ENCODE measurements at places on chromosomes 11 and 22.

DNA sequence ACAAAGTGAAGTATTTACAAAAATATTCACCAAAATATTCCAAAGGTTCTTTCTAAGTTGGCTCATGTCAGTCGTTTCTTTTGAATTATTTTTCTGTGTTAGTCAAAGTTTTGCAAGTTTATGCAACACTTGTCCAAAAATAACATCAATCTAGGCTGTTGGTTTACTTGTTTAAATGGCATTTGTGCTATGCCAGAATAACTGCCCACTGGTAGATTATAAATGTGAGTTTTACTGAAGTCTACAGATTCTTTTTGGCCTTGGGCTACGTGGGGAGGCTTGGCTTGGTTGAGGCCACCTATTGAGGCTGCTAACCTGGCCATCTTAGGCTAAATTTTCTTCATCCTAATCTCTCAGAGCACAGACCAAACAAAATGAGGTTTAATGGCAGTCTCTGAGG is 1091.9 kb upstream of the RAG2 start:
- DNase-seq = no peak

DNA sequence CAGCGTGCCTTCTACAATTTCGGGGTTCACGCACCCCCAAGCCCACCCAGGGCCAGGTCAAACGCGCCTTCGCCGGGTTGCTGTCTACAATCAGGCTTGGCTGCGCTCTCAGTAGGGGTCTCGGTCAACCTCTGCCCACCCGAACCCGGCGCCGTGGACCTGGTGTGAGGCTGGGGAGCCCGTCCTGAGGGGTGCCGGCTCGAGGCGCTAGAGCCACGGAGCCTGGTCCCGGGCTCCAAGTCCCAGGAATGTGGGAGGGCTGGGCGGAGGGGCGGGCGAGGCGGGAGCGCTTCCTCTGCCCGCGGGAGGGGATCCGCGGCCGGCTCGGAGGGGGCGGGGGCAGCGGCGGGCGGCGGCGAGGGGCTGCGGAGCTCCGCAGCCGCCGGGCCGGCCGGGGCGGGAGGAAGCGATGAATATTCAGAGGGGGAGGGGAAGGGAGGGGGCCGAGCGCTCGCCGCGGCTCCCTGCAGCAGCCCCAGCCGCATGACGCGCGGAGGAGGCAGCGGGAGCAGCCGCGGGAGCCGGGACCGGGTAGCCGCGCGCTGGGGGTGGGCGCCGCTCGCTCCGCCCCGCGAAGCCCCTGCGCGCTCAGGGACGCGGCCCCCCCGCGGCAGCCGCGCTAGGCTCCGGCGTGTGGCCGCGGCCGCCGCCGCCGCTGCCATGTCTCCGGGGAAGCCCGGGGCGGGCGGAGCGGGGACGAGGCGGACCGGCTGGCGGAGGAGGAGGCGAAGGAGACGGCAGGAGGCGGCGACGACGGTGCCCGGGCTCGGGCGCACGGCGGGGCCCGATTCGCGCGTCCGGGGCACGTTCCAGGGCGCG is at the start of gene PTPRJ:
PTPRJ (plus strand) TSS at position 472 of the 819 bp plus-strand sequence. CDS start 354 bp downstream, outside the sequence.
- no peak for DNase-seq

GRCh38 chr22:22674467-22674866 is 30.1 kb downstream of the GGTLC2 start:
- no peak for DNase-seq

GRCh38 chr11:132125988-132126871 is 755.8 kb downstream of the NTM start:
- no peak for DNase-seq

DNA sequence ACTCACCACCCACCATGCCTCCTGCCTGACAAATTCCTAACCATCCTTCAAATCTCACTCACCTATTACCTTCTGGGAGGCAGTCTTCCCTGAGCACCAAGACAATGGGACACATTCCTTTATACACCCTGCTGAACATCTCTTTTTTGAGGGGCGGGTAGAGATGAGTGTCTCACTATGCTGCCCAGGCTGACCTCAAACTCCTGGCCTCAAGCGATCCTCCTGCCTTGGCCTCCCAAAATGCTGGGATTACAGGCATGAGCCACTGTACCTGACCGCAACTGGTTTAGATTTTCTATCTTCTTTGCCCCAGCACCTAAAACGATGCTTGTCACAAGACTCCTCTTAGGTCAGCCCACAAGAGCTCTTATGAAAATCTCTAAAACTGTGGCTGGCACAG is 7.1 kb downstream of the TIMM10 start:
- DNase-seq = no peak

- DNase-seq = peak; percentile 90
Measured at GRCh38 chr22:21632237-21632895, at the start of gene CCDC116. TSS of gene CCDC116 (plus strand) at chr22:21632760. CDS start at chr22:21633182, 422 bp downstream.

GRCh38 chr11:27158456-27159334 is 118.1 kb downstream of the BBOX1 start:
- peak; percentile 72 for DNase-seq

DNA sequence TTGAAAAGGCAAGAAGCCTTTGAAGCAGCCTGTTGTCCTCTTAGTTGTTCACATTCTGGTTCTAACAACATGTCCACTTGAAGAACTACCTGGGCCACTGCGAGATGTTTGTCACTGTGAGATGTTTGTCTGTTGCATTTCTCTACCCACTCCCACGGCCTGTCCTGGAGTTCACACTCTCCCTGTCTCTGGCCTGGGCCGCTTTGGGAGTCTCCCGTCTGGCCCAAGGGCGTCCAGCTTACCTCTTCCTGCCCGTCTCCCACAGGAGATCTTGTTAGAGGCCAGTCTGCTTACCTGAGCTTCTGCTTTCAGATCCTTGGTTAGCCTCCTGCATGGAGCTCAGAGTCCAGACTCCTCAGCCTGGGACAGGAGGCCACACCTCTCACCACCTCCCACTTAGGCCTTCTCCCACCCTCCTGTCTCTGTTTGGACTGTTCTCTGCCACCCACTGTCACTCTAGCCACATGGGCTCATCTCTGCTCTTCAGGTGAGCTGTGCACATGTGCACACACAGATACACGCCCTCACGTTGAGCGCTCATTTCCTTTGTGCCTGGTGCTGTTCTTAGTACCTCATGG is 66.0 kb downstream of the TBC1D22A start:
- no peak for DNase-seq

DNA sequence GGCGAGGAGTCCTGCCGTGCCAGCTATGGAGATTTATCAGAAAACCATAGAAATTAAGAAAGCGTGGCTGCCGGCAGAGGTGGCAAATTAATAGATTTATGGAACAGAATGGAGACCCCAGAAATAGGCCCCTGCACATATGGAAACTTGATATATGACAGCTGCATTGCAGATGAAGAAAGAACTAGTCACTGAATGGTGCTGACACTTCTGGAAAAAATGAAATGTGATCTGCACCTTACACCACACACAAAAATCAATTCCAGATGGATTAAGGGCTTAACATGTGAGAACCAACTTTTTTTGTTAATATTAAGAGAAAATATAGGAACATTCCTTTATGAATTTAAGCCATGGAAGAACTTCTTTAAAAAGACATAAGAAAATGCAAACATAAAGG is 40.3 kb upstream of the TSKU start:
- no peak for DNase-seq
